Right renal cortex interstitium (tissue), 3 donors: ENCODE measurements at places on chromosomes 6 and 20. TPM values are rescaled to one million over a fixed set of nuclear protein-coding genes. Genes with fewer than 3 reads are reported as not detected.

DUSP15 gene
- polyA plus RNA-seq: 15.3 TPM

DNA sequence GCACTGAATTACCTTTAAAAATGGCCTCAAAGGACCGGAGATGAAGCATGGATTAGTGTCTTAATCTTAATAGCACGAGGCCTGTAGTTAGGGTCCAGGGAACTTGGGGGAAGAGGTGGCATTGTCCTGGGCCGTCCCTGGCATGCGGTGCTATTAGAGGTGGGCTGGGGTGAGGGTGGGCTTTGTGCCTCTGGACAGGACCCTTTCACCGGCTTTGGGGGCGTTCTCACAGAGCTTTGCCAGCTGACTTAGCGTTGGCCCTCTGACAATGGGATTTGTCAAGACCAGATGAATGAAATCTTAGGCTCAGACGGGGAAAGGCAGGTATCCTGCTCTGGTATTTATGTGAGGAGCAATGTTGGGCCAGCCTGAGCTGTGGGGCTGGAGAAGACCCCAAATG lies 59.6 kb downstream of the ERMARD start:
- no peak for DNase-seq

- no peak for DNase-seq
Measured at GRCh38 chr6:112232845-112233256, 21.5 kb downstream of the LAMA4 start.

- no peak for DNase-seq
Measured at GRCh38 chr20:40591119-40591518, 97.9 kb downstream of the MAFB start.

GRCh38 chr20:4918473-4918872 lies 82.8 kb downstream of the SLC23A2 start:
- no peak for DNase-seq

DNA sequence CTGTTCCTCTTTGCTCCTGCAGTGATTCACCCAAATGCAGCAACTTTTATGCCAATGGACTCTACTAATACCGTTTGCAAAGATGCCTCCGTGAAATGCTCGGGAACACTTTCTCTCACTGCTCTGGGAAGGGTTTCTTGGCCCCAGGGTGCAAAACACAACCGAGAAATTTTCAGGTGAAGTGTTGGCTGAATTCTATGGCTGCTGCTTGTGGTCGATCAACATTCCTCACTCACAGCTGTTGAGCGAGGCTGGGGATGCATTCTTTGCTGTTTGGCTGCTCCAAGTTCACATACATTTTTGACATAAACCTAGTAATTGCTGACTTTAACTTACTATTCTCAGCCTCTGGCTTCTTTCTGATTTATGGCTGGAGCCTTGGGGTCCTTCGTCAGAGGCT lies 342.0 kb upstream of the CHD6 start:
- no peak for DNase-seq

GRCh38 chr6:82467338-82467737 lies 103.7 kb downstream of the TPBG start:
- no peak for DNase-seq

GRCh38 chr20:37111926-37112455 lies 16.2 kb upstream of the RBL1 start:
- no peak for DNase-seq

FAM83C gene
- polyA plus RNA-seq: not detected

GRCh38 chr6:91911945-91912344 lies 1325.1 kb upstream of the MAP3K7 start:
- DNase-seq: no peak

- DNase-seq: no peak
Measured at GRCh38 chr20:11895861-11896387, 21.8 kb upstream of the BTBD3 start.

GRCh38 chr6:15735567-15736265 lies 72.9 kb upstream of the DTNBP1 start:
- DNase-seq: no peak

DNA sequence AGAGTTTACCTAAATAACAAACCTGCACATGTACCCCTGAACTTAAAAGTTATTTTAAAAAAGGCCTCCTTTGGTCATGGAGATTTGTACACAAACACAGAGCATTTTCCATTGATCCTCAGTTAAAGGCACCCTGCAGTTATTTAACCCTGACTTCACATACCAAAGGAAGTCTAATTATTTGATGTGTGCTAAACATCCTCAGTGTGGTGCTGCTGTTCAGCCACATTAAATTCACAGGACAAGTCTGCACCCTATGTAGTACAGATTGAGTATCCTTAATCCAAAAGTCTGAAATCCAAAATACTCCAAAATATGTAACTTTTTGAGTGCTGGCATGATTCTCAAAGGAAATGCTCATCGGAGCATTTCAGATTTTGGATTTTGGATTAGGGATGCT lies 21.4 kb downstream of the KCNQ5 start:
- no peak for DNase-seq

CRISP3 gene
- 0.55 TPM for polyA plus RNA-seq

DNA sequence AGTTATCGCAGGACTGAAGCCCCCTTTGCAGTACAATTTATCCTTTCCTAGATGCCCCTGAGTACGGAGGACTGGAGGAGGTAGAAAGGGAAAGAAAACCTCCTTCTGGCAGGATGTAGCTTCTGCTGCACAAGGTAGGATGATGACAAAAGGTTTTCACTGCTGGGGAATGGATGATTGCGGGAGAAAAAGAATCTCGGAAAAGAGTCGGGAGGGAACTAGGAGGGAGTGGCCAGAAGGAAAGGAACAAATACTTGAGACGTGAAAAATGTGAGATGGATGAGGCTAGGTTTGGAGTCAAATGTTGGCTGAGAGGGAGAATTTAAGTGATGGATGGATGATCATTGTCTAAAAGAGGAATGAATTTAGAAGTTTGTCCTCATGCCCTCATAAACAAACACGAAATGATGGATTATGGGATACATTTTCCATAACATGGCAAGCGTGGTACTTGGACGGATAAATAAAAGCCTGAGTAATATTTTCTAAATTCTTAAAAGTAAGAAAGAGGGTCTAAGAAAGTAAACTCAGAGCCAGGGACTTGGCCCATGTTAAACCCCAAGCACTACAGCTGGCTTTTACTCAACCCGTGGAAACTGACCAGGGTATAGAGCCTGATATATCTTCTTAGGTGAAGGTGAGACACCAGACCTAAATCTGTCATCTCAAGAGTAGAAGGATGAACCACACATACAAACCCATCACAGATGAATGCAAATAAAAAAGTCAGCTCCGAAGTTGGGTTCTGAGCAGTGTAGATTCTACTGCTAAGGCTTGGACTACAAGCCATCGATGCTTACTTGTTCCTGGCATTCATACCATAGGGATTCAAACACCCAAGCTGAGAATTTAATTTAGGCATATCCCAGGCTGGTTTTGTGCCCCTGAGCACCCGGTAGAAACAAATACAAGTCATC lies 72.4 kb downstream of the HFE start:
- peak; percentile 65 for DNase-seq

GRCh38 chr20:15380770-15381169 lies 1043.4 kb upstream of the FLRT3 start:
- no peak for DNase-seq

GRCh38 chr6:155066361-155066760 lies 71.2 kb downstream of the TIAM2 start:
- DNase-seq: no peak

DNA sequence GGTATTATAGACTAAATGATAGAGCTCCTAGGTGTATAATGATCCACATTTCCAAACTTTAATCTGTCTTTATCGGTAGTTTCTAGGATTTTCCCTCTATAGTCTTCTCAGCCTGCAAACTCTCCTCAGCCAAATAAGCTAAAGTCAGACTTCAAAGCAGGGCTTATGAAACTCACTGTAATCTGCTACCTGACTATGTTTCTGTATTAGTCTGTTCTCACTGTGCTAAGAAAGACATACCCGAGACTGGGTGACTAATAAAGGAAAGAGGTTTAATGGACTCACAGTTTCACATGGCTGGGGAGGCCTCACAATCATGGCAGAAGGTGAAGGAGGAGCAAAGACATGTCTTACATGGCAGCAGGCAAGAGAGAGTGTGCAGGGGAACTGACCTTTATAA lies 928.7 kb upstream of the ADGRB3 start:
- no peak for DNase-seq

GRCh38 chr6:51910851-51911250 lies 176.6 kb downstream of the PKHD1 start:
- no peak for DNase-seq
